ENCODE measurements at places on chromosomes 13 and 19.

DNA sequence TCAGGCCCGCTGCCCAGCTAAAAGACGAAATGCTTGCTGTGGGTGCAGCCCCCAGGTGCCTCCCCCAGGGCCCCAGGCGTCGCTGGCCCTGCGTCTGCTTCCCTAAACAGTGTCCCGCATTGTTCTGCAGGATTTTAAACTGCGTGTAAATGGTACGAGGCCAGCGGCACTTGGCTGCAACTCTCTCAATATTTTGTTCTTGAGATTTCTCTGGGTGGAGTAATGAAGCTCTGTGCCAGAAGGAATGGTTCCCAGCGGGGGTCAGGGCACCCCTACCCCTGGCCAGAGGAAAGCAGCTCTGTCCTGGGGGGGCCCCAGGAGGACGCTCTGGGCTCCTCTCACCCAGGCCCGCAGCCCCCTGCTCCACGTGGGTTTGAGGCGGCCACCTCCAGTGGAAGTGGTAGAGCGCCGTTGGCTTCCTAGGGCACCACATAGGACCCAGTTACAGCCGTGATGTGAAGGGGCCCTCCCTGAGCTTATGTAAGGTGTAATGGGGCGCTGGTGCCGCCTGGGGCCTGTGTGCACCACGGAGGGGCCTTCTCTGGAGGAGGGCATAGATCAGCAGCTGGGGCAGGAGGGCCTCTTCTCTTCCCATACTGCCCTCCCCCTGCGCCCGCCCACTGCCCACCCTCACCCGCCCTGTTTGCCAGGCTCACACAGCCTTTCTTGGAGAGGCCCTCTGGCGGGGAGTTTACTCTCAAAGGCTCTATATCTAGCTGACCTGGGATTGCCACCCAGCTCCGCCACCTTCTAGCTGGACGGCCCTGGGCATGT is 19.8 kb downstream of the PAK4 start:
- DNase-seq = no peak

- no peak for DNase-seq
These were observed 1.1 kb downstream of the SHISA2 start for GRCh38 chr13:26050568-26051230.

GRCh38 chr13:19587635-19588300 is 26.4 kb upstream of the TPTE2 start:
- DNase-seq = no peak

- DNase-seq = no peak
These were observed 26.7 kb upstream of the TDRD3 start for GRCh38 chr13:60370343-60370742.

- DNase-seq = no peak
These were observed 879.3 kb downstream of the OLFM4 start for GRCh38 chr13:53907891-53908290.

GRCh38 chr13:59754411-59754810 is 409.3 kb downstream of the DIAPH3 start:
- DNase-seq = no peak

DNA sequence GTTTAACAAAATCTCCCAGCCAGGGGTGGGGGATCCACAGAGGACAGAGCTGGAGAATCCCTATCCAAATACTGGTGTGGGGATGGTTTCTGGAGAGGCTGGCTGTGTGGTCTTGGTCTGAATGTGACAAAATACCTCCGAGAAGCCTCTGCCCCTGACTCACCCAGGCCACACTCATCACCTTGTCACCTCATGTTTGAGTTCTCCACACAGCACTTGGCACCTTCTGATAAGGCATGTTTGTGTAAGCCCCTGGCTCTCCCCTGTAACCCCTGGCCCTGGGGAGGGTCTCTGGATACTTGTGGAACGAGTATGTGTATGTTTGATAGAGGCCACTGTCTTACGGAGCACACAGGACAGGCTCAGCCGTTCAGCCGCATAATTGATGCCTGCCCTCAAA is 14.7 kb downstream of the TECR start:
- DNase-seq = no peak

- DNase-seq = no peak
These were observed 158.4 kb upstream of the FNDC3A start for GRCh38 chr13:48817166-48817802.

GRCh38 chr19:29603308-29603707 is 2.8 kb upstream of the POP4 start:
- no peak for DNase-seq

DNA sequence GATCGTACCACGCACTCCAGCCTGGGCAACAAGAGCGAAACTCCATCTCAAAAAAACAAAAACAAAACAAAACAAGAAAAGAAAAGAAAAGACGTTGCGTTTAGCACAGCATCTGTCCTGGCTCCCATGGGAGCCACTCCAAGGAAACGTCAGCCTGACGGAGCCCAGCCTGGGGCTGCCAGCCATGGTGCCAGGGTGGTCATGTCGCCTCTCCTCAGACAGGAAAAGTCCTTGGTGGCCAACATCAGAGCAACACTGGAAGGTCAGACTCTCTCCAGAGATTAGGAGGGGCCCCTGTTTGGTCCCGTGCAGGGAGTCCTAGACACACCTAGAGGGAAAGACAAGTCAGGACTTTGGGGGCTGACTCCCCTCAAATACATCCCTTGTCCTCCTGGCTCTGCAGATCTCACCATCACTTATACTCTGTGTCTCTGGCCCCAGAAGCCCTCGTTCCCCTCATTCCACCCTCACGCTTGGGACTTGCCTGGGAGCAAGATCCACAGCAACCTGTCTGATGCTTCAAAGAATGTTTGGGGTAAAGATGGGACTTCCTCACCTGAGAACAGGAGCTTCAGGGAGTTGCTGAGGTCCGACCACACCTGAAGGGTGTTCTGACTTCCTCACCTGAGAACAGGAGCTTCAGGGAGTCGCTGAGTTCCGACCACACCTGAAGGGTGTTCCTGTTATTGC is 9.3 kb downstream of the LILRA4 start:
- DNase-seq = no peak

- no peak for DNase-seq
These were observed 101.6 kb downstream of the IRS2 start for GRCh38 chr13:109684824-109685202.

DNA sequence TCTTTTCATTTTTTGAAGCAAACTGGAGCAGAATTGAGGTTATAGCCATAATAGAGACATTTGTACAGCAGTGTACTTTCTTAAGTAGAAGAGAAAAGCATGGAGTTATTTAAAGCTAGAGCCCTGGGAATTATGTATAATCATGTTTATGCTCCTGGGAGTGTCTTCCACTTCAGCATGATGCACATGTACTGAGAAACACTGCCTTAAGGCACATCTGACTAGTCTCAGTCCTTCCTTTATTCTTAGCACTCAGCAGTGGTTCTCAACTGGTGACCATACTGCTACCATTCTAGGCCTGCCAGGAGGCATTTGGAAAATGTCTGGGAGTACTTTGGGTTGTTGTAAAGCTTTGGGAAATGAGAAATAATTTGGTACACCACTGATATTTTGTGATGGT is 45.8 kb downstream of the VWA8 start:
- DNase-seq = no peak

DNA sequence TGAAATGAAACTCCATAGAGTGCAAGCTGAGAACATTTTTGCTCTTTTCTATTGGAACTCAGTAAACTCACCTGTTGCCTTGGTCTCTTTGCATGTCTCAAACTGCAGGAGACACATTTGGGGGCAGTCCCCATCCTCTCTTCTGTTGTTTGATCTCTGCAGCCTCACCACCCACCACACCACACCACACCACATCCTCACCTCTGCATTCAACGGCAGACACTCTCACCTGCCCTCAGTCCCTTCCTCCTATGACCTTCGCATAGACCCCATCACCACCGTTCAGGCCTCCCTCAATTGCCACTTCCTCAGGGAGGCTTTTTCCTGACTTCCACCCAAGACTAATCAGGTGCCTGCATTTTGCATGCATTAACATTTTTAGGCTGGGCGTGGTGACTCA is 14.4 kb upstream of the TPM4 start:
- DNase-seq = no peak

GRCh38 chr13:31096654-31097302 is 64.9 kb downstream of the HSPH1 start:
- DNase-seq = no peak

DNA sequence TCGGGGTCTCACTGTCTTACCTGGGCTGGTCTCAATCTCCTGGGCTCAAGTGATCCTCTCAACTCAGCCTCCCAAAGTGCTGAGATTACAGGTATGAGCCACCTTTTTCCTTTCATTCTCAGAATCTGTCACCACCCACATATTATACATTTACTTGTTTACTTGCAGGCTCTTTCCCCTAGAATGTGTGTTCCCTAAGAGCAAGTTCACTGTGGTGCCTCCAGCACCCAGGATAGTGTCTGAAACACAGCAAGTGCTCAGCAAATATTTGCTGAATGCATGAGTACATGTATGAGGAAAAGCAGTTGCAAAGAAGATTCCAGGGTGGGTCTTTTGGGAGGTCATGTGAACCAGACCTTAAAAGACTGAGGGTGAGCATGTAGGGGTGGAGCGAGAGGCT is 96.8 kb downstream of the RGCC start:
- no peak for DNase-seq

GRCh38 chr13:35964011-35964862 is 166.9 kb downstream of the DCLK1 start:
- DNase-seq = no peak

DNA sequence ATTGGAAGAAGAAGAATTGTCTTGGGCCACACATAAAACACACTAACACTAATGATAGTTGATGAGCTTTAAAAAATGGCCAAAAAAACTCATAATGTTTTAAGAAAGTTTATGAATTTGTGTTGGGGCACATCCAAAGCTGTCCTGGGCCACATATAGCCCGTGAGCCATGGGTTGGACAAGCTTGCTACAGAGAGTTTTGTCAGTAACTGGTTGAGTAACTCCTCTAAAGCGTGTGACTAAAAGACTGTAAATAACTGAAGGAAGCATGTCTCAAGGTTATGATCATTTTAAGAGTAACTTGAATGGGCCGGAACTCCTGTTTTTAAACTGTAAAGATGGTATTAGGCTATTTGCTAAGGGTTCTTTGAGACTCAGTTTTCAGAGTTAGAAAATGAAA is 118.0 kb downstream of the KL start:
- no peak for DNase-seq

GRCh38 chr13:112894673-112895481 is 74.1 kb upstream of the MCF2L start:
- DNase-seq = peak; percentile 57

- DNase-seq = no peak
These were observed 21.8 kb downstream of the MTRF1 start for GRCh38 chr13:41241626-41242025.

- DNase-seq = no peak
These were observed 2.8 kb upstream of the KCNJ14 start for GRCh38 chr19:48452289-48453190.

DNA sequence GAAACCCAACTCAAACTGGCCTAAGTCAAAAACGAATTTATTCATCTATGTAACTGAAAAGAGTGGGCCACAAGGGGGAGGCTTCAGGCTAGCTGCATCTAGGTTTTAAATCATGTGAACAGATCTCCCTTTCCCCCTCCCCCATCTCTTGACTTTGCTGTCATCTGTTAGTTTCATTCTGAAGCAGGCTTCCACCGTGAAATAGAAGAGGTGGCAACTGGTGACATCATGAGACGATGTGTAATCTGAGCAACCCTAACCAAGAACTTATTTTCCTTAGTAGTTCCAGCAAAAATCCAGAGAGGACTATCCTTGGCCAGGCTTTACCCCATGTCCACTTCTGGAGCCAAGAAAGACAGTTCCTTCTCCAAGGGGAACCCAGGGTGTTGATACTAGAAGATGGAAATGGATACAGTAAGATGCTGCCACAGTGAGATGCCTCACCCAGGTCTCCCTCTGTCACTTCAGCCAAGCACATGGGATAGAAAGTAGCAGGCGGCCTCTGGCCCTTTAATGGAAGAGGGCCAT is 9.4 kb downstream of the SAMD4B start:
- DNase-seq = no peak

GRCh38 chr19:33811736-33812387 is 15.2 kb downstream of the KCTD15 start:
- peak; percentile 24 for DNase-seq

GRCh38 chr19:22332924-22333323 is 46.7 kb downstream of the ZNF729 start:
- DNase-seq = no peak

GRCh38 chr13:110466266-110466915 is 95.1 kb downstream of the RAB20 start:
- DNase-seq = no peak

- no peak for DNase-seq
These were observed 324.3 kb downstream of the TEX29 start for GRCh38 chr13:111644750-111645149.

- DNase-seq = no peak
These were observed 9.6 kb downstream of the IRGQ start for GRCh38 chr19:43586346-43586745.

- DNase-seq = no peak
These were observed 24.7 kb downstream of the NFIX start for GRCh38 chr19:13020002-13020414.

GRCh38 chr19:45960595-45961235 is 12.9 kb downstream of the NOVA2 start:
- DNase-seq = no peak

DNA sequence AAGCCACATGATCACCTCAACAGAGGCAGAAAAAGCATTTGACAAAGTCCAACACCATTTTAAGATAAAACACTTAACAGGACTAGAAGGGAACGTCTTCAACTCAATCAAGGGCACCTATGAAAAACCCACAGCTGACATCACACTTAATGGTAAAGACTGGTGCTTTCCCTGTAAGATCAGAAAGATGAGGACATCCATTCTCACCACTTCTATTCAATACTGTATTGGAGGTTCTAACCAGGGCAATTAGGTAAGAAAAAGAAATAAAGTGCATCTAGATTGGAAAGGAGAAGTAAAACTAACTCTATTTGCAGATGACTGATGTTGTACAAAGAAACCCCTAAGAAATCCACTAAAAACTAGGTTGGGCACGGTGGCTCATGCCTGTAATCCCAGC is 11.2 kb upstream of the AKAP8 start:
- no peak for DNase-seq

DNA sequence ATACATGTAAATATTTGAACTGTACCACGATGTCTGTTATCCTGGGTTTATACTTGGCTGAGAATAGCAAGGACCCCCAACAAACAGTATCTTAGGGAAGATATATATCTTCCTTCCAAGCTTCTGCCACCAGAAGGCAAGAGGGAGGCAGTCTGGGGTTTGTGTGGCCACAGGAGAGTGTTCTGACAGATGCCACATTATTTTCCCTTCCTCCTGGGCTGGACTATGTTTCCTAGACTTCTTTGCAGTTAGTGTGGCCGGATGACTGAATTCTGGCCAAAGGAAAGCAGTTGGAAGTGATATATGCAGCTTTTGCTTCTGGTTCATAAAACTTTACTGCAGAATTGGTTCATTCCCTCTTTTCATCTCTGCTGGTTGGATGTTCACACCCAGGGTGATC is 39.9 kb upstream of the TMTC4 start:
- DNase-seq = no peak

DNA sequence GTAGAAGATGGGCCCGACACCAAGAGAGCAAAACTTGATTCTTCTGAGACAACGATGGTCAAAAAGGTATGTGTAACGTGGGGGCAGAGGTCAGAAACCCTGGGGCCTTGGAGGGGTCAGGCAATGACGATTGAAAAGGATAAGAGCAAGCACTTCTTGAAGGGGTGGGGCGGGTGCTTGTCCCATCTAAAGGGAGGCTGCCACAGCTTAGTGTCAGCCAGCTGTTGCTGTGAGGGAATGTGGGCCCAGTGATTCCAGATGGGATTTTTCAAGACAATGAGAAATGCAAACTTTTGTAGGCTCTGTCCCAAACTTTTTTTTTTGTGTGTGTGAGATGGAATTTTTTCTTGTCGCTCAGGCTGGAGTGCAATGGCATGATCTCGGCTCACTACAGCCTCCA is 24.5 kb downstream of the SAE1 start:
- DNase-seq = no peak

All from RWPE2 (cell line).